ENCODE measurements at places on chromosomes 6 and 20. TPM values are rescaled to one million over a fixed set of nuclear protein-coding genes. Genes with fewer than 3 reads are reported as not detected.

DBNDD2 gene
- 1.3 TPM for total RNA-seq

OOEP gene
- not detected for total RNA-seq

MYLK4 gene
- under 0.01 TPM for total RNA-seq

WFDC2 gene
- total RNA-seq = not detected

TMEM244 gene
- 0.28 TPM for total RNA-seq

HLA-DRB5 gene
- total RNA-seq = not detected

C6orf120 gene
- 44.2 TPM for total RNA-seq

XKR7 gene
- total RNA-seq = not detected

TOMM34 gene
- 97.5 TPM for total RNA-seq

ZNF391 gene
- total RNA-seq = 0.28 TPM

LHFPL5 gene
- total RNA-seq = not detected

POLH gene
- 26.0 TPM for total RNA-seq

PDE10A gene
- 12.4 TPM for total RNA-seq

DNA sequence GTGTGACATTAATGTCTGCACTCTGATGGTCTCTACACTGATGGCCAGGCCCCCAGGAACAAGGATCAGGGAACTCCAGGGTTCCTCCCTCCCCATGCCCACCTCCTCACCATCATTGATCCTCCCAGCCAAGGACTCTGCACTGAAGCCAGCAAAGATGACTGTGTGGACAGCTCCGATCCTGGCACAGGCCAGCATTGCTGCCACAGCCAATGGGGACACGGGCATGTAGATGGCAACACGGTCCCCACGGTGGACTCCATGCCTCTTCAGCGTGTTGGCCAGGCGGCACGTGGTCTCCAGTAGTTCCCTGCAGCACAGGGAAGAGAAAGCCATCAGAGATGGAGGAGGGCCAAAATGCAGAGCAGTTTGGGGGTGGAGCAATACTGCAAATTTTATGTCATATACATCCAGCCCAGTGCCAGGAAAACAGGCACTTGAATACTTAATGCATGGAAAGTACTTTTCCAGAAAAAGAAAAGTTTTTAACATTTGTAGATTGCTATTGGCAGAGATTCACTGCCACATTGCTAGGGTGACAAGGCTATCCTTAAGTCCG lies 27.2 kb downstream of the ACSS1 start:
- DNase-seq = no peak

- peak; percentile 91 for DNase-seq
These were observed 308.1 kb downstream of the FOXC1 start for GRCh38 chr6:1917626-1918371.

GRCh38 chr6:118581489-118581959 lies 33.4 kb downstream of the PLN start:
- DNase-seq = peak; percentile 80

- no peak for DNase-seq
These were observed 55.7 kb downstream of the NCOA7 start for GRCh38 chr6:125846292-125847024.

- DNase-seq = no peak
These were observed 54.3 kb downstream of the SERAC1 start for GRCh38 chr6:158113802-158114201.

DNA sequence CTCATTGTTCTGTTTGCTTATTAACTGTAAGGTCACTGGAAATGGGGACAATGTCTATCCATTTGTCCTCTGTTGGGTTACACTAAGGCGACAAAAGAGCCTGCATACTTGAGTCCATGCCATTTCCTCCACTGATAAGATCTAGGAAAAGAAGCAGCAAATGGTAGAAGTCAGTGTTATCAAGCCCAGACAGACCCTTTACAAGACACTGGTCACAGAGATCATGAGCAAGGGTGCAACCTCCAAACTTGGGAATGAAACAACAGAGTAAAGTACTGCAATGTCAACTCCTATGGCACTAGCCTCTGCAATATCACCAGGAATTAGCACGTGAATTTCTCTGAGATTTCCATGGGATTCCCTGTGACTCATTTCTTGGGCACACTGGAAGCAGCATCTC lies 126.9 kb downstream of the ID4 start:
- DNase-seq = no peak

- DNase-seq = no peak
These were observed 83.8 kb upstream of the FOXQ1 start for GRCh38 chr6:1227935-1228753.

DNA sequence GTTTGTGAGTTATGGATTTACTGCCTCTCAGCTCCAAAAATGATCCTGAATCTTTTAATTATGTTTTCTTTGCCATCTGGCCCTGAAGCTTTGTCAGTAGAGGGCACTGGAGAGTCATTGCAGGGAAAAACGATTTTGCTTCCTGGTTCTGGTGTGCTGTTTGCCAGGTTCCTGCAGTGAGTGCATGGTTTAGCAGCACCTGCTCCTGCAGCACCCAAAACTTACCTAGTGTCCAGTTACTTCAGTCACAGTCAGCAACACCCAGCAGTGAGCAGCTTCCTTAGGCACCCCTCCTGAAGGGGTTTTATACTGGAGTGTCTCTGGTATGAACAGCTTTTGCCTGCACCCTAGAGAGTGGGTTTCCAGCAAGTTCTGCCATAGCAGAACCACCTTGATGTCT lies 6.0 kb upstream of the TRIM26 start:
- DNase-seq = peak; percentile 44

DNA sequence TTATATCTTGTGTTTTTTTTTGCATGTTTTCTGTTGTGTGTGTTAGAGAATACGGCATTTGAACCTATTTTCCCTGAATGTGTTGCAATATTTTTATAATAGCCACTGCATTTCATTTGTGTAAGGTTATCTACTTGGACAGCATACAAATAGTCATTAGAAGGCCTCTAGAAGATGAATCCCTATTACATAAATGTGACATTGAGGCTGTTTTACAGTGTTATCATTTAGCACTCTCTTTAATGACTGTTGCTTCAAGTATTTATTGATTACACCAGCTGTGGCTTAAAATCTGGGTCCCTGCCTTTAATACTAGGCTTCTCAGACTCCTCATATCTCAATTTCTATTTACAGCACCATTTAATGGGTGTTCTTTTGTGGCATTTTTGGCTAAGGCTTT lies 465.8 kb downstream of the FRK start:
- DNase-seq = no peak

DNA sequence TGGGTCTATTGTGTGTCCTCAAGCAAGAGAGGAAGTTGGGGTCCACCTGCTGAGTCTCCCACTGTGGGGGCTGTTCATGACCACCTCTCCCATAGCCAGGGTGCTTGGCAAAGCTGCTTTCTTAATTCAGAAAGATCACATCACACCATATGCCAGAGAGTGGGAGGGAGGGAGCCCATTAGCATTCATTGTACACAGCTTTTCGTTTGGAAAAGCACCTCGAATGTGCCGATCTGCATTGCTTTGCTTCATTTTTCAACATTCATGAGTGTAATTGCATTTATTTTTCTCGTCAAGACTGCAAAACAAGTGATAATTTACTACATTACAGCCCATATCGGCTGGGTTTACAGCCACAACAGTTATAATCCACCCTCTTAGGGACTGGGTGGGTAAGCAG lies 327.3 kb downstream of the PTPRT start:
- no peak for DNase-seq

- DNase-seq = no peak
These were observed 5.6 kb downstream of the ARID1B start for GRCh38 chr6:156782691-156783320.

GRCh38 chr6:22227824-22228610 lies 68.8 kb downstream of the PRL start:
- DNase-seq = no peak

GRCh38 chr6:50353603-50354002 lies 303.9 kb upstream of the DEFB112 start:
- no peak for DNase-seq

GRCh38 chr20:1935696-1936366 lies 40.6 kb downstream of the SIRPA start:
- no peak for DNase-seq
